Osteocyte (in vitro differentiated cells): ENCODE measurements at places on chromosomes 3 and 15.

GRCh38 chr3:43180027-43180426 is 74.1 kb upstream of the POMGNT2 start:
- peak; percentile 63 for DNase-seq

- DNase-seq, result peak; percentile 34
Measured at GRCh38 chr3:133881492-133881891, 14.2 kb downstream of the RAB6B start.

DNA sequence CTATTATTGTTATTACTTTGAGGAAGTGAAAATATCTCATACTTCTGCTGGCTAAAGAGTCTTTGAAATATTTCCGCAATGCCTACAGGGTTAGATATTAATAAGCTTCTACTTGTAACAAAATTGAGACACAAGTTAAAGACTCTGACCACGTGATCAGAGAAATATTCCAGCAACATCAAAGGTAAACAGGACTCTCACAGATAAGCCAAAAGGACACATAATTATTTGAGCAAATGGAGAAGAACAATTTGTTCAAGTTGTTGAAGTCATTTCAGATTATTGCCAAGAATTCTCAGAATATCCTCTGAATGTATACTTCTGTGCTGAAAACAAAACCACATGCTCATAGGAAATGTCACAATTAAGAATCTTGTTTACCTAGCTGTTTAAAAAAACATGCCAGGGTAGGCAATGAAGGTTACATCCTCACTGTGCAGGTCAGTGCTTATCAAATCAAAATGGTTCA is 225.8 kb upstream of the ALCAM start:
- no peak for DNase-seq

- DNase-seq, result no peak
Measured at GRCh38 chr15:101203029-101203573, 48.7 kb downstream of the CHSY1 start.

- DNase-seq, result no peak
Measured at GRCh38 chr3:188396900-188397299, 242.9 kb downstream of the LPP start.

DNA sequence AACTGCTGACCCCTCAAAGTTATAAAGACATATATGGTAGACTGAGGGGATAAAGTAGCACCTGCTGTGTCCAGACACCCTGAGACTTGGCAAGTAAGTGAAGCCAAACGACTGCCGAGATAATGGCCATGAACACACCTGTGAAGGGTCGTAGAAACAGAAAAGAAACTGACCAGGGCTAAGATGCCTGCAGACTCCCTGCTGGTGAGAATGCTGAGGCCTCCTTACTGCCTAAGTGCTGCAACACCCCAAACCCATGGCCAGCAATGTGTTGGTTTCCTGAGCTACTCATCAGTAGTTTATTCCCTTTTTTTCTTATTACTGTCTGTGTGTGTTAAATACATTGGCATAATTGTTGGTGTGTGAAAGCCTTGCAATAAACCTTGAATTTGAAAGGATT is 233.8 kb downstream of the ZNF385D start:
- DNase-seq, result no peak

DNA sequence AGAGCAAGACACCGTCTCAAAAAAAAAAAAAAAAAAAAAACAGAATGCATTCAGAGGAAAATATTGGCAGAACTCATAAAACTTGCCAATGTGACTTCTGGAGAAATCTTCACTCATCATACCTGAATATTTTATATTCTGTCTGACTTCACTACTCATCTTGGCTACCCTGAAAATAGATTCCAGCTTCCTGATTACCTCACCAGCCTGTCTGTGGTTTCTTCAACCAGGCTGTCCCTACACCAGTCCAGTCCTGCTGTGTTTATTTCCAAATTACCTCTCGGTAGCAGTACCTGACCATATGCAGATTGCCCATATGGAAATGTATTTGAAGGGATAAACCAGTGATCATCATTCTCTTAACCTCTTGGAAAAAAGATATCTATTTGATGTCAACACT is 9.3 kb upstream of the P3H2 start:
- no peak for DNase-seq

DNA sequence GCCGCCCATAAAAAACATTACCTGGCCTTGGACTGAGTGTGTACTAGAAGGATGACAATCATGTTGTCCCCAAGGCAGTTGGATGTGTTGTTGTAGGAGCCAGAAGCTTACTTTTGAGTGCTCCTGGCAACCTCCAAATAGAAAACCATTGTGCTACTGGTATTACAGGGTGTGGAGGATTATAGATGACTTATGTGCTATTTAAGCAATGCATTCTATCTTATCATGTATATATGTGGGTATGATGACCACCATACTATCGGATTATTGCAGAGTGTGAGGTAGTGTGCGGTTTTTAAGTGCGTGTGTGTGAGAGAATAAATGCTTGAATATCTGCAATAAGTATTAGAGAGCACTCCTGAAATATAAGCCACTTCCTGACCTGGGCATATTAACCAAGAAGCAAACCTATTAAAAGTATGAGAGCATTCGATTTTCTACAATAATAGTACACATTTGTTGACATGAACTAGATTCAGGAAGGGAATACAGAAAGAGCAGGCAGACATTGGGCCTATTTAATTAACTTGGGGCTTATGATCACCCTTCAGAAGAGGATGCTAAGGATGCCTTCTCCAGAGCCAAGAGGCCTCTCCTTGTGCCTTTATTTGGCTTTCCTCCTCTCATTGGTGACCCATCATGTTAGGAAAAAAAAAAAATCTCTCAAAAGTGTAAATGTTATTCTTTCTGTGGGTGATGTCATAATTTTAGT is 11.7 kb upstream of the MBNL1 start:
- DNase-seq, result no peak

GRCh38 chr3:56835650-56836227 is 34.0 kb upstream of the ARHGEF3 start:
- DNase-seq, result no peak

DNA sequence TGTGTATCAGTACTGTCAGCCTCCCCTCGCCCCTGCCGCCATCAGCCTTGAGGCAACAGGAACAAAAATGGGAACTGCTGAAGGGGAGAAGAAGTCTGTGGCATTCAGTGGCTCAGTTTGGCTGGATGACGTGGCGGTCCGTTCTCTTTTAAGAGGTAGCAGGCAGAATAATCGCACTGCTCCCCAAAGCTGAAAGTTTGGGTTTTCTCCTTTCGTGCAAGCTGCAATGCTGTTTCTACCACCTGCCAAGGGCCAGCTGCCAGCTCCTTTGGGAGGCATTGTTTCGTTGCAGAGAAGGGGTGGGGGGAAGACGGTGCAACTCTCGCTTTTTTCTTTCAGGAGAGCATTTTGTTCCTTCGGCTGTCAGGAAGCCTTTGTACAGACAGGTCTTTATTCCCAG is 369.6 kb upstream of the RORA start:
- no peak for DNase-seq

DNA sequence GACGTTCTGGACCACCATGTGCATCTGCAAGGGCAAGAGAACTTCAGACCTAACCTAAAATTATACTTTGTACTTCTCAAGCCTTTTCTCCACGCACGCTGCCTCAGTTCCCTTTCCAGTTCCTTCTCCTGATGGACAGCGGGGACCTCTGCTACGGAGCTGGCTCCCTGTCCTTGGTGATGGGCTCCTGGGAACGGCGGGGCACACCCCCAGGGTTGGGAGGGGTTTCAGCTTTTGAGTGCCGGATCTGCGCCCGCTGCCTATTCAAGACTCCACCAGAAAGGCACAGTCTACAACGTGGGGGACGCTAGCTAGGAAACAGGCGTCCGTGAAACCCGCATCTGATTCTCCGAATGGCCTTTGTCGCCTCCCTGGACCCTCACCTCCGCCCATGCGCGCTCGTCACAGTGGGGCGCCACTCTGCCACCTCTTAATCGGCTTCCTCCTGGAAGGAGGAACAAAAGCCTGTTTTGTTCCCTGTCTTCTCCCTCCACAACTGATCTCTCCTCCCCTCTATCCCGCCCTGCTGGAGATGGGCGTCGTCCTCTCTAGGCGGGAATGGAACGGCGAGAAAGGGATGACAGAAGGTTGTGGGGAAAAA is 2.2 kb downstream of the GPR149 start:
- no peak for DNase-seq

DNA sequence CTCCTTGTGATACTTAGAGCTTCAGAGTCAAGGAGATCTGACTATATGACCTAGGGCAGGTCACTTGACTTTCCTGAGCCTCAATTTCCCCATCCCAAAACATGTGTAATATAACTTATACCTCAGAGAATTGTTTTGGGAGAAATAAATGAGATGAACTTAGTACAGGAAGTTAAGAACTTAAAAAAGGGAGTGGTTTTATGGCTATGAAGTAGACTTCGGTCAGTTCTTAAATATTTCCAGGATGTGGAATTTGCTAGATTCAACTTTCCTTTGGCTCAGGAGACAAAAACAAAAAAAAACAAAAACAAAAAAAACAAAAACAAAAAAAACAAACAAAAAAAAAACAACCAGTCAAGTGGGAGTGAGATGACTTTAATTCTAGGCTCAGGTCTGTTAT is 116.7 kb downstream of the EDEM1 start:
- DNase-seq, result no peak

DNA sequence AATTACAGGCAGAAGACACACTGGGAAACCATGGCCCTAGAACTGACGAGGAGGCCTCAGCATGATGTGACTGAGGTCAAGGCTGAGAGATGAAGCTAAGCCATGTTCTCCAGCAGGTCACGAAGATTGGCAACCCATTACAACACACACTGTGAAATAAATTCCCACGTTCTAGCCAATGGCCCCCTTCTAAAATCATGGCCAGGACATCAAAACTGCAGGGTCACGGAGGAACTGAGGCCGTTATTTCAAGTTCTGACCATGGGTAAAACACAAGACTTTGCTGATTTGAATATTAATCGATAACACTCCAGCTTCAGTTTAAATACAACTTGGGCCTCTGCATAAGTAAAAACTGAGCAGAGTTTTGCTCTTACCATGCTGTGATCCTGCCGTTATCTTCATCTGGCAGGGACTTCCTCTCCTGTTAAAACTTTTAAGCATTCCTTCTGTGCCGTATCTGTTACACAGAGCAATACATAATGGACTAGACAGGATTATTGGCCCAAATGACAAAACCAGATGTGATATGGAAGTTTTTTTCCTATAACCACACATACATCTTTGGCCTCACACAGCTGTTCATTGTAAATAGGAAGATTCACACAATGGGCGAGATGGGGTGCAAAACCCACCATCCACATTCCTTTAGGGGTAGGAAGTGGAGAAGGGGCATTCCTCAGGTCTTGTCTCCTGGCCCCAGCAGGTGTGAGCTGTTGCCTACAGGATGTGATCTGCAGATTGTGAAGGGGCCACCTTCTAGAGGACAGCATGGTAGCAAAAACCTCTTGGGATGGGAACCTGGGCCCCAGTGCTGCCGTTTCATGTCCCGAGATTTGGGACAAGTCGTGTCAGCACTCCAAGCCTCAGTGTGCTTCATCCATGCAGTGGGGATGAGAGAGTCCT is 207.4 kb downstream of the OPA1 start:
- DNase-seq, result no peak

DNA sequence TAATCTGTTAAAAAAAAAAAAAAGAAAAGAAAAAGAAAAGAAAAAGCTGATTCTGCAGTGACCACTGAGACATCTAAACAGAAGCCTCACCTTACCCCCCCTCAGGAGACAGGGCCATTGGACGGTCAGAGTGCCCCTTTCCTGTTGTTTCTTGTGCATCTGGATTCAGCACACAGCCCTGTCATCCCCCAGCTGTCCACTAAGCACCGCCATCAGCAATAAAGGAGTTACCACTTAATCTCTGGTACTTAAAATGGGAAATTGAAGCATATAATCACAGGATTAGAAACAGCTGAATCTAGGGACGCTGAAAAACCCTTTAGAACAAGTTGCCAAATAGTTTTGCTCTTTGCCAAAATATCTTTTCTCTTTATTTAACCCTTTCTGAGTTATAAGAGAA is 62.5 kb downstream of the TRIM69 start:
- DNase-seq, result no peak

- DNase-seq, result no peak
Measured at GRCh38 chr3:123365450-123366143, 83.3 kb downstream of the ADCY5 start.

- DNase-seq, result no peak
Measured at GRCh38 chr3:159840703-159841299, 147.8 kb upstream of the IL12A start.

- no peak for DNase-seq
Measured at GRCh38 chr15:91255670-91256192, 155.7 kb downstream of the SV2B start.

DNA sequence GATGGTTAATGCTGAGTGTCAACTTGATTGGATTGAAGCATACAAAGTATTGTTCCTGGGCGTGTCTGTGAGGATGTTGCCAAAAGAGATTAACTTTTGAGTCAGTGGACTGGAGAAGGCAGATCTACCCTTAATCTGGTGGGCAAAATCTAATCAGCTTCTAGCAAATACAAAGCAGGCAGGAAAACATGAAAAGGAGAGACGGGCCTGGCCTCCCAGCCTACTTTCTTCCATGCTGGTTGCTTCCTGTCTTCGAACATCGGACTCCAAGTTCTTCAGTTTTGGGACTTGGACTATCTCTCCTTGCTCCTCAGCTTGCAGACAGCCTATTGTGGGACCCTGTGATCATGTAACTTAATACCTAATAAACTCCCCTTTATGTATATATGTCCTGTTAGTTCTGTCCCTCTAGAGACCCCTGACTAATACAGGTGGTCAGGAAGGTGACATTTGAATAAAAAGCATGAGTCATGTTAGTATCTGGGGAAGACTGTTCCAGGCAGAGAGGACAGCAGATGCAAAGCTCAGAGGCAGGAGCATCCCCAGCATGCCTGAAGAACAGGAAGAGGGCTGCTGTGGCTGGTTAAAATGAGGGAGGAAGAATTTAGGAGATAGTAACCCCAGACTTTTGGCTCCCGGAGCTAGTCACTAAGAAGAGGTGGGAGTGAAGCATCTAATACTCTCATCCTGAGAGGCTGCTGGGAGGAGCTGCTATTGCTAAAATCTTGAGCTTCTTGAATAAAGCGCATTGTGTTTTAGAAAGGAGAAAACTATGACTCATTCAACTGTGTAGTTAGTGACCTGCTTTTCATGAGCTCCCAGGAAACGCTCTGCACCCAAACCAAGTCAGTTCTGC is 207.4 kb upstream of the HES1 start:
- no peak for DNase-seq

DNA sequence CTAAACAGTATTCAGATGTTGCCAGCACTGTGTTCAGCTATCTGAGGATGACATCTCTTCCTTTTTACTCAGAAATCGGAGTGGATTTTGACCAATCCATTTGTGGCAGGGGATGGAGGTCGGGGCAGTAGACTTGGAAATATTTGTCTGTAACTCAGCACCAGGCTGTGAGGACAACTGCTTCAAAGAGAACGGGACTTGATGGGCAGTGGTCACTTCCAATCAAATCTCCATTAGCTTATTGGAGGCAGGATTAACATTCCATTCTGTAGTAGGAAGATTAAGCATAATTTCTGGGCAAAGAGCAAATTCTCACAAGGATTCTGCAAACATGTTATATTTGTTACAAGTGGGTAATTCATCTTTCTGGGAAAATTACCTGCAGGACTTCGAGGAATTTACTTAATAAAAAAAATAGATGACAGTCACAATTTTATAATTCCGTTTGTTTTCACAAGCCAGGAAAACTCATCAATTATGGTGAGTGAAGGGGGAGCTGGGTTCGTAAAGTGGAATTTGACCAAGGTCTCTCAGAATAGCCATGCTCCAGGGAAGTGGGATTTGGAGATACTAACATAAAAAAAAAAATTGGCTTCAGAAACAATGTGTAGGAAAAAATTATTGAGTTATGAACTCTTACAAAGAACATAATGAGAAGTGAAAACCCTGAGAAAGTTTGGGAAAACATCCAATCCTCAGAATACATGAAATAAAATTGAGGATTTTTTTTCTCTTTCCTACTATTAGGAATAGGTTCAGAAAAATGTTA is 18.1 kb downstream of the CRABP1 start:
- no peak for DNase-seq
